Tibial nerve (tissue), 4 donors: ENCODE measurements at places on chromosomes 3 and 15. TPM values are rescaled to one million over a fixed set of nuclear protein-coding genes. Genes with fewer than 3 reads are reported as not detected.

GRCh38 chr3:102933377-102933776, 498.6 kb downstream of the ZPLD1 start:
- no peaks in the 10 kb centered on the region for H3K27me3 ChIP-seq
- DNase-seq = no peak
- H3K36me3 ChIP-seq = no peaks in the 10 kb centered on the region
- H3K4me3 ChIP-seq = no peak overlapping the region
- no peaks in the 10 kb centered on the region for H3K4me1 ChIP-seq
- H3K27ac ChIP-seq = no peak overlapping the region

DNA sequence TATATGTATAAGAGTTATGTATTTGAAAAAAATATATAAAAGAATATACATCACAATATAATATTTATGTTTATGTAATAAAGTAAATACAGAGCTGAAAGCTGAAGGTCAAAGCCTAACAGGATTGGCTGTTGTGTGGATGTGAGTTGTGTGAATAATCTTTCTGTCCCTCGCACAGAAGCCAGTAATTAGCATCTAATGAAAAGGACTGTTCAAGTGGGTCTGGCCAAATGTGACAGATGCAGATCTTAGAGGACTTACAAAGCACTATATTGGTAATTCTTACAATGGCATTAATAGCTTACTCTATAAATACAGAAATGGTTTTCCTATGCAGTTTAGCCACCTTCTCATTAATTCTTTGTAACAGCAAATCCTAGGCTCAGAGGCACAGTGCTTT, 2.4 kb downstream of the MKRN3 start:
- H3K27ac ChIP-seq = no peak overlapping the region
- no peaks in the 10 kb centered on the region for H3K4me1 ChIP-seq
- no peak for DNase-seq
- H3K4me3 ChIP-seq = no peak overlapping the region

- DNase-seq = no peak
- no peak overlapping the region for H3K27ac ChIP-seq
- H3K4me3 ChIP-seq = no peak overlapping the region
- no peaks in the 10 kb centered on the region for H3K27me3 ChIP-seq
These were observed 29.5 kb upstream of the THSD4 start for GRCh38 chr15:71085809-71086208.

- no peak overlapping the region for H3K27ac ChIP-seq
- no peak overlapping the region for H3K4me3 ChIP-seq
- peaks cover 4% of the 10 kb centered on the region for H3K4me1 ChIP-seq
- no peak for DNase-seq
- no peaks in the 10 kb centered on the region for H3K27me3 ChIP-seq
- H3K36me3 ChIP-seq = no peaks in the 10 kb centered on the region
These were observed 94.9 kb downstream of the AKAP13 start for GRCh38 chr15:85475317-85475701.

- H3K36me3 ChIP-seq = no peaks in the 10 kb centered on the region
- no peak overlapping the region for H3K4me3 ChIP-seq
- no peak for DNase-seq
- no peaks in the 10 kb centered on the region for H3K4me1 ChIP-seq
- no peak overlapping the region for H3K27ac ChIP-seq
These were observed 58.9 kb upstream of the TP63 start for GRCh38 chr3:189572249-189572648.

DNA sequence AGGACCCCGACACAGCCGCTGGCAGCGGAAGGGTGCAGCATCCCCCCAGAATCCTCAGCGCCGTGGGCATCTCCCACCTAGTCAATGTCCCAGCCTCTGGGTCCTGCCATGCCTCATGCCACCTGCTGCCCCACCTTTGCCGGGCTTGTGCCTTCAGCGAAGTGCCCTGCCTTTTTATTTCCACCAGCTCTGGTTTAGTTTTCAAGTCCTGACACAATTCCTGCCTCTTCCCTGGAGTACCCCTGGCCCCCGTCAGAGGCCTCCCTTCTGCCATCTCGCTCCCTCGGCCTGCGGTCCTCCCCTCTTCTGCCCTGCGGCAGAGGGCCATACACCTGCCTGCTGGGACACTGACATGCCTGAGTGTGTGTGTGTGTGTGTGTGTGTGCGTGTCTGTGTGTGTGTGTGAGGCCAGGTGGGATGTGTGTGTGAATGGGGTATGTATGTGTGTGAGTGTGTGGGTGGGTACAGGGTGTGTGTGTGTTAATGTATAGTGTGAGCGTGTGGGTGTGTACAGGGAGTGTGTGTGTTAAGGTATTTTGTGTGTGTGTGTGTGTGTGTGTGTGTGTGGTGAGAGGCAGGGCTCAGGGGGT, 129.9 kb downstream of the SMAD6 start:
- no peak for DNase-seq
- H3K4me3 ChIP-seq = no peak overlapping the region
- H3K27me3 ChIP-seq = no peaks in the 10 kb centered on the region

- no peak overlapping the region for H3K4me3 ChIP-seq
- H3K27ac ChIP-seq = no peak overlapping the region
- no peaks in the 10 kb centered on the region for H3K27me3 ChIP-seq
- DNase-seq = no peak
- H3K4me1 ChIP-seq = peaks cover 43% of the 10 kb centered on the region
- H3K36me3 ChIP-seq = no peaks in the 10 kb centered on the region
These were observed 67.2 kb upstream of the XCR1 start for GRCh38 chr3:46094506-46094905.

- no peak overlapping the region for H3K27ac ChIP-seq
- no peak for DNase-seq
- no peaks in the 10 kb centered on the region for H3K27me3 ChIP-seq
- no peaks in the 10 kb centered on the region for H3K4me1 ChIP-seq
These were observed 81.6 kb upstream of the FEZF2 start for GRCh38 chr3:62454916-62455315.

DNA sequence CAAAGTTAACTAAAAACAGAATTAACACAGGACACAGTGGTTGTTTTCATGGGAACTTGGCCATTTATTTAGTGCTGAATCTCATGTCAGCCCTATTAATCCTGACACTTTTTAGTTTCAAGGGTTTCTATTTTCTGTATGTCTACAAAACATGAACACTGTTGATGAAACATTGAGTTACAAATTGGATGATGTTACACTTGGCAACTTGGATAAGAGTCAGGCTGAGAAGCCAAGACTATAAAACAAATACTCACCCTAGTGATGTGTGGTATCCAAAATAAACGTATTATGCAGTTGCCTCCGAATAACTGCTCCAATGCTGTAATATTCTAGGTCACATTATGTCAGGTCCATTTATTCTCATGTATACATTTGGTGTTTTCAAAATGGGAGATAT, 349.6 kb downstream of the ZIC1 start:
- H3K4me1 ChIP-seq = no peaks in the 10 kb centered on the region
- DNase-seq = peak; percentile 4
- no peak overlapping the region for H3K27ac ChIP-seq
- no peak overlapping the region for H3K4me3 ChIP-seq

DNA sequence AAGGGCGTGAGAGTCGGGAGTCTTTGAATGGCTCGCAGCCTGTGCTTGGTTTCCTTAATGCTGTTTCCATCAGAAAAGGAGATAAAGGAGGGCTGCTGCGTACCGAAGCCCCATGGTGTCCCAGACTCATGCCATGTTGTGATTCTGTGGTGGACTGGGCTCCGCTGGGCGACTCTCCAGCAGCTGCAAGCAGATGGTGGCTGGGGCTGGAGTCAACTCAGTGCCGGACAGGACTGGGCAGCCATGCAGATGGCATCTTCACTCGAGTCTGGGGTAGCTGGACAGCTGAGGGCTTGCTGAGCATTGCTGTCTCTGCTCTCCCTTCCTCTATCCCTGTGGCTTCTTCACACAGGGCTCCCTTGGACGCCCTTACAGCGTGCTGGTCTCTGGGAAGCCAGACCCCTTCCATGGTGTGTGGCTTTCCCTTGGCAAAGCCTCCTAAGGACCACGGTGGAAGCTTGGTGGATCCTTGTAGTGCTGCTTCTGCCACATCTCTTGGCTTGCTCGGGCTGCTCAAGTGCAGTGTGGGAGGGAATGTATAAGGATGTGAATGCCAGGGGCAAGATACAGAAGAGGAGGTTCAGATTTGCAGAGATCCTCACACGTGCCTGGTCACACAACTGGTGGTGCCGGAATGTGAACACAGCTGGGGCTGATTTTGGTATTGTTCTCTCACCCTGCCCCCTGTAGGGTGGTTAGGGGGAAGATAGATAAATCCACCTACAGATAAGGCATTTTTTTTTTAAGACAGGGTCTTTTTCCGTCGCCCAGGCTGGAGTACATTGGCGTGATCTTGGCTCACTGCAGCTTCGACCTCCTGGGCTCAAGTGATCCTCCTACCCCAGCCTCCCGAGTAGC, 9.0 kb downstream of the NIPA1 start:
- no peak for DNase-seq
- H3K27me3 ChIP-seq = no peaks in the 10 kb centered on the region
- H3K36me3 ChIP-seq = no peaks in the 10 kb centered on the region
- H3K27ac ChIP-seq = no peak overlapping the region

- H3K27ac ChIP-seq = no peak overlapping the region
- DNase-seq = no peak
- H3K4me3 ChIP-seq = no peak overlapping the region
- H3K36me3 ChIP-seq = no peaks in the 10 kb centered on the region
- H3K27me3 ChIP-seq = no peaks in the 10 kb centered on the region
These were observed 255.1 kb upstream of the CMC1 start for GRCh38 chr3:27986234-27986879.

GRCh38 chr3:133568294-133569014, 5.0 kb upstream of the CDV3 start:
- no peaks in the 10 kb centered on the region for H3K36me3 ChIP-seq
- H3K4me3 ChIP-seq = no peak overlapping the region
- DNase-seq = no peak
- H3K27ac ChIP-seq = peak overlapping the region; percentile 63
- peaks cover 35% of the 10 kb centered on the region for H3K4me1 ChIP-seq

DNA sequence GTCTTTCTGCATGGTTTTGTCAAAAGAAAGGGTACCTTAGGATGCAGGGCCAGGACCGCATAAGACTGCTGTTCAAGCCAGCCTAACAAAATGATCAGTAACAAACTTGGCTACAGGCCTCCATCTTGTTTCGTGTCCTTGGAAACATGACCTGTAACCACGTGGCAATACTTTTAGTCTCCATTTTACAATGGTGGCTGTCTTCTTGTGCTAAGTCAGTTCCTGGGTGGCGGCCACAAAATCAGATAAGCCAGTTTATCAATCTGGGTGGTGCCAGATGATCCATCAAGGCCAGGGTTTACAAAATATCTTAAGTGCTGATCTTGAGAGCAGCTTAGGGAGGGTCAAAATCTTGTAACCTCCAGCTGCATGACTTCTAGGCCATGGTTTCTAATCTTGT, 57.1 kb upstream of the GK5 start:
- H3K27ac ChIP-seq = no peak overlapping the region
- H3K27me3 ChIP-seq = no peaks in the 10 kb centered on the region
- no peak overlapping the region for H3K4me3 ChIP-seq
- DNase-seq = no peak
- H3K4me1 ChIP-seq = no peaks in the 10 kb centered on the region

DNA sequence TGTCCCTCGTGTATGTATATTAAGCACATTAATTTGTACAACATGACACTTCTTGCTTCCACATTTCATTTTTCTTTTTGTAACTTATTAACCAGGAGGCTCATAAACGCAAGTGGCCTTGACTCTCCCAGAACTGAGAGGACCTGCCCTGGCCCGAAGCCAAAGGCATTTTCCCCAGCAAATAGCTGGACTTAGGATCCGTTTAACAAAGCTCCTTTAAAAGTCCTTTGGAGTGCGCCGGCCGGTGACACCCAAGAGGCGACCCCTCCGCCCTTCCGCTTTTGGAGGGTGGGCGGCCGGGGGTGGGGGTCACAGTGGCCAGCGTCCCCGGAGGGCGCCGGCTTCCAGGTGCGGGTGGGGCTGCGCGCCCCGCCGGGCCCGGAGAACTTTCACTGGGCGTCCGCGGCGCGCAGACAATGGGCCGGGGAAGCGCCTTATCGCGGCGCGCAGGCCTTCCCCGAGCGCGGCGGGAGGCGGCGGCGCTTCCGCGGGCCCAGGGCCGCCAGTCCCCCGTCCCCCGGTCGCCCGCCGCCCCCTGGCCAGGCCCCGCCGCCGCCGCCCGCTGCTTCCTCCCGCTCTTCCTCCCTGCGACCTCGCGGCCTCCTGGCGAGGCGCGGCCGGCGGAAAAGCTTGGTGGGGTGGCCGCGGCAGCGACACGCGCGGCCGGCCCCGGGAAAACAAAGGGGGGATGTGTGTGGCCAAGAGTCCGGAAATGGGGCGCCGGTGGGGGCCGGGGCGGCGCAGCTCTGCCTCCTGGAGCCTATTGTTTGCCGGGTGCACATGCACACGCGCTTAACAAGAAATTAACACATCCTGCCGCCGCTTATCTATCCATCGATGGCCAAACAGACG, 613.4 kb downstream of the MCTP2 start:
- H3K4me3 ChIP-seq = peak overlapping the region; percentile 59
- peak overlapping the region; percentile 85 for H3K27ac ChIP-seq
- H3K27me3 ChIP-seq = no peaks in the 10 kb centered on the region
- DNase-seq = peak; percentile 41

GRCh38 chr15:58392611-58393161, 39.1 kb upstream of the LIPC start:
- DNase-seq = no peak
- H3K4me1 ChIP-seq = no peaks in the 10 kb centered on the region
- H3K27ac ChIP-seq = peak overlapping the region; percentile 42
- H3K4me3 ChIP-seq = no peak overlapping the region

DNA sequence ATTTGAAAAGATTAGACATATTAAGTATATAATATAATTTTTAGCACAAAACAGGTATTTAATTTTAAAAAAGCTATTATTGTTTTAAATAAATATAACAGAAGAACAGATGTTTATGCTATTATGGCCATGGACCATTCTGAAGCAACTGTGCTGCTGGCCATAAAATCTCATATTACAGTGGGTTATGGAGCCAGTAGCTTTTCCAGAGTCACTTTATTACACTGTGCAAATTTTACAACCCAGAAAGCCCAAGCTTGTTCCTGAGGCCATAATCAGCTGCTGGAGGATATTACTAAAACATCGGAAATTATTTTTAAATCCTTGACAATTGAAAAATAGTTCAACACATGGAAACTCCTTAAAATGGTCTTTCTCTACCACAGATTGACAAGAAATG, 557.3 kb upstream of the KCNMB2 start:
- H3K4me3 ChIP-seq = no peak overlapping the region
- H3K36me3 ChIP-seq = no peaks in the 10 kb centered on the region
- no peak for DNase-seq
- no peaks in the 10 kb centered on the region for H3K4me1 ChIP-seq

Gene ITIH1
- total RNA-seq = not detected

Gene SIDT1
- total RNA-seq = 6.8 TPM

Gene RHO
- total RNA-seq = not detected

Gene KBTBD13
- not detected for total RNA-seq

Gene TRH
- total RNA-seq = not detected

Gene GABRA5
- not detected for total RNA-seq

Gene PPIP5K1
- 57.9 TPM for total RNA-seq

Gene PAK2
- 51.0 TPM for total RNA-seq

Gene TTC23
- total RNA-seq = 26.4 TPM

Gene PLSCR5
- not detected for total RNA-seq

Gene CCDC39
- not detected for total RNA-seq

Gene PEX11A
- 15.5 TPM for total RNA-seq

Gene SMCO1
- not detected for total RNA-seq

Gene POLQ
- total RNA-seq = under 0.01 TPM

Gene CA12
- 1.8 TPM for total RNA-seq

Gene C3orf85
- not detected for total RNA-seq

Gene TNFSF10
- total RNA-seq = 26.6 TPM
